SK-N-MC (cell line): ENCODE measurements at places on chromosomes 3 and 15.

DNA sequence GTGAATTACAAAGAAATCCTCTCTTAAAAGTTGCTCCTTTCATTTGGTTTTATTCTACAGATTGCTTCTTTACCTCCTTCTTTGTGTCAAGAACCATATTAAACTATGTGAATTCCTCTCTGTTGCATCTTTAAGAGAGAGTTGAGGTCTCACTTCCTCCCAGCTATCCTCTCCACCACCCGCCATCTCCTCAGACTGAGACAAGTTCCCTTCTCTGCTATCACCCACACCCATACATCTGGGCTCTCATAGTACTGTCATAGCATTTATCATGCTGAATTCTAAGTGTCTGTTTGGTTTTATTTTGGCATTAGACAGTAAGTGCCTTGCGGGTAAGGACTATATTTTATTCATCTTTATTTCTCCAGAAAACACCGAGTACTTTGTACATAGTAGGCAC lies 54.2 kb downstream of the B3GALNT1 start:
- no peak for DNase-seq

DNA sequence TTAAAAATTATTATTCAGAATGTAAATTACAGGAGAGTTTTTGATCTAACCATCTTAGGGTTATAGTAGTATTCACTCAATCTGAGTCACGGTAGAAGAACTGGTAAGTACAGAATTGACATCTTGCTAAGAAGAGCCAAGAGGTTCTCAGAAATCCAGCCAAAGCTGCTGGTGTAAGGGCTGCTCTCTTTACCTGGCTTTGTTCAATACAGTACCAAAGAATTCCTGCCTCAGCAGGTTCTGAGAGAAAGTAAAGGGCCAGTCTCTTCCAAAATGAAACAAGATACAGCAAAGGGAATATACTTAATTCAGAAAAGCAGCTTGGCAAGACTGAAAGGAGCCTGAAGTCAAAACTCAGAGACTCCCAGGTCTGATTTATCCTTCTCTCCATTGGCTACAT lies 193.1 kb downstream of the TNIK start:
- no peak for DNase-seq

DNA sequence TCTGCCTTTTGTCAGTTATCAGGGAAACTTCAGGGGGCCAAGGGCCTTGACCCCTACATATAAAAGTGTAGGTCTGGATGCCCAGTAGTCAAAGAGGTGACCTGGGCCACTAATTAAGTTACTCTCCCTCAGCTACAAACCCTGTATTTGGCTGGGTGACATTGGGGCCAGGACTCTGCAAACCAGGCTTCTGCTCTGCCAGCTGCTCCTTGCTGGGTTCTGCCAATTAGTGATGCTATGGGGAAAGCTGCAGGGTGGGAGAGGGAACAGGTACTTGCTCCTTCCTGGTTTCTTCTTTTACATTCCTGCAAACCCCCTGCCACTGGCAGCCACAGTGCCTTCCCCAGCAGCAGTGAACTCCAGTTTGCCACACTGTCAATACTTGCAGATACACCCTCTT lies 179.2 kb downstream of the CADPS start:
- DNase-seq = no peak

DNA sequence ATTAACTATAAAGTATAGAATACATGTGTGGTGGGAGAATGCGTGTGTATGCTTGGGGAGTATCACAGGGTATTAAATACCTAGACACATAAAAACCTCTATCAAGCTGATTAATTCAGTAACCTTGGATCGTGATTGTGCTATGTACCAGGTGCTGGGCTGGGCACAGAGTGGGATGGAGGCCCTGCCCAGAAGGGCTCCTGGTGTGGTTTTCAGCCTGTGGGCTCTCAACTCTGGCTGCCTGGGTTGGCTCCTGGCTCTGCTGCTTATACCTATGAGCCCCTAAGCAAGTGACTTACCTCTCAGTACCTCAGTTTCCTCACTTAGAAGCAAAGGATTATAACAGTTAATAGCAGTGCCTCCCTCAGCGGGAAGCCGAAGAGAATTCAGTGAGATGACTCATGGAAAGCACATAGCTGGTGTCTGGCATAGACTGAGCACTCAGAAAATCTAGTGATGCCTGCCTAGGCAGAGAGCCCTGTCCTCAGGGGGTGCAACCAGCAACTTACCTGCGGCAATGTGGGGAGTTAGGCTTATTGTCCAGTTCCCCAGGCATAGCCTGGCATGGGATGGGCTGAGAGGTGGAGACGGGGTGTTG lies 90.6 kb upstream of the MYZAP start:
- DNase-seq = no peak

DNA sequence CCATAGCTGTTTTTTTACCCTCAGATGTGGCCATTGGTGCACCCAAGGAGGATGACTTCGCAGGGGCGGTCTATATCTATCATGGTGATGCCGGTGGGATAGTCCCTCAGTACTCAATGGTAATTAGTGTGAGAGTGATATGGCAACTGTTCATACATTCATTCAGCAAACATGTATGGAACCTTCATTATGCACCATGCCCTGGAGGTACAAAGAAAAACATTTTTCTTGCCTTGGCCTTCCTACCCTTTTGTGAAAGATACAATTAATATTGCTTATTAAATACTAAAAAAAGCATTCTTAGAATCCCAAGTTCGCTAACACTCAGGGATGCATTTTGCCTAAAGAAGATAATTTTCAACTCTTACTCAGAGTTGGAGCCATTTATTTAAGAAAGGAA lies 342.4 kb upstream of the CTDSPL start:
- DNase-seq = no peak

GRCh38 chr3:124163689-124164088 lies 171.8 kb upstream of the ROPN1 start:
- no peak for DNase-seq

- DNase-seq = no peak
Measured at GRCh38 chr15:85024509-85025336, 43.1 kb downstream of the PDE8A start.

DNA sequence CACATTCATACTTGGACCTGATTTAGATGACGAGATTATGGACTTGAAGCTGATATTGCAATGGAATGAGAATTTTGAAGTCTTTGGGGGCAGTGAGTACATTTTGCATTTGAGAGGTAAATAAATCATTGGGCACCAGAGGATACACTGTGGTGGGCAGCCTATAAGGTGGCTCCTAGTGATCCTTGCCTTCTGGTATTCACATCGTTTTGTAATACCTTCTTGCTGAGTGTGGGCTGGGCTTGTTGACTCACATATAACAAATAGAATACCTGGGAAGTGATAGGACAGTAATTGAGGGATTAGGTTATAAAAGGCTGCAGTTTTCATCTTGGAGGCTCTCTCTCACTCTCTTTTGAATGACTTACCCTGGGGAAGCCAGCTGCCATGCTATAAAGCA lies 605.5 kb upstream of the KCNMB2 start:
- no peak for DNase-seq

DNA sequence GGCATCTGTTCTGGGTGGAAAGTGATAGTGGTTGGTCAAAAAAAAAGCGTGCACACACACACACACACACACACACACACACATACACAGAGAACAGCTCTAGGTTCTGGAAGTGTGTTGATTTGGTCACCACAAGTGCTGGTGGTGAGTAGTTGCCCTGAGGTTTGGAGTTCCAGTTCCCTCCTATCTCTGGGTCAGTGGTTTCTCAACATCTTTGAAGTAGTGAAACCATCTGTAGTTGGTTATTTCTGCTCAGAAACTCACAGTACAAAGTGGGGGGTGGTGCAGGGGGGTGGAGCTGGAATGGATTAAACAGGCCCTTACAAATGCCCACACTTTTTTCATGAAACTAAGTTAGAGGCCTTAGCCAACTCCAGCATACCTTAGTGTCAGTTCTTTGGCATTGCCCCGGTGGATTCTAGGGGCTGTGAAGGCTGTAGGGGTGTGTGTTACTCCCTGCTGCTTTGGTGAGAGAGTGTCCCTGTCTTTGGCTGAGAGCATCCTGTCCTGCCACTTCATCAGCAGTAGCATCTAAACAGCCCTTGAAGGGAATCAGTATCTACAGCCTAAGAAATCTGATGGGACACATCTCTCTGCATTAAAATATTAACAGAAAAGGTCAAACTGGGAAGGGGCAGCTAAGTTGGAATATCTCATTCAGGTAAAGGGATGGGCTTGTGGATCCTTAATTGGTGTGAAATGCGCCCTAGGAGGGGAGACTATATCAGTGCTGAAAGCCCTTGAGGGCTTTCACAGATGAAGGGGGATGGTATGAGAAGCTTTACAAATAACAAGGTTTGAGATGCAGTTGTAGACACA lies 20.6 kb downstream of the SMAD3 start:
- DNase-seq = no peak

- DNase-seq = no peak
Measured at GRCh38 chr3:87437765-87438164, 161.4 kb upstream of the POU1F1 start.

DNA sequence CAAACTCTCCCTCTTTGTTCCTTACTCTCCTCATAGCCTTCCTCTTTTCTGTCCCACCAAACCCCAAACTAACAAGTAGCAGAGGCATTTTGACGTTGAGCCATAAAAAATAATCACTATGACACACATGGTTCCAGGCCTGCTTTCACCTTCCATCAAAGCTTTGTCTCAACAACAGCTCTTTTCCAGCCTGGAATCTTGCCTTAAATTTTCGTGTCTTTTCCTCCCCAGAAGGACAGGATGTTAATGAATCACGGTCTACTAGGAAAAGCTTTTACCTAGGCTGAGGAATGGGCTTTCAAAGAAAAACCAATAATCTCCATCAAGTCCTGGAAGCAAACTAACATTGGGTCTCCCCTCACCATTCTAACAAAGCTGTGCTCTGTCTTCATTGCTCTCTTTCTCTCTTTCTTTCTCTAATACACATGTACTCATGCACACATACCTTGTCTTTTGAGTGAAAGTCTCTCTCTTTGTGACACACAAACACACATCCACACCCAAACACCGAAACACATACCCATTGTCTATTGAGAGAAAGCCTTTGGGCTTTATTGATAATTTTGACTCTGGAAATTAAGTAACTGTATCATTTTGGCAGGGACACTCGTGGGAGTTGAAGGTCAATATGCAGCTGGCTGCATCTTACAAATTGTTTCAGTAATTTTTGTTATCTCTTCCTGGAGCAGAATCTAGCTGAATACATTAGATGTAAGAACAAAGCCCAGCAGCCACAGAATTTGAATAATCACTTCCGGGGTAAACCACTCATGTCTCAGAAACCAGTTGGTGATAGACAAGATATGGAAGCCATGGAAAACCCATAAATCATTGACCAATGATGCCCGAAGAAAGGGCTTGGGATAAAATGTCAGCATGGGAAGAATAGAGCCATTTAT lies 107.4 kb upstream of the SLC4A7 start:
- no peak for DNase-seq

DNA sequence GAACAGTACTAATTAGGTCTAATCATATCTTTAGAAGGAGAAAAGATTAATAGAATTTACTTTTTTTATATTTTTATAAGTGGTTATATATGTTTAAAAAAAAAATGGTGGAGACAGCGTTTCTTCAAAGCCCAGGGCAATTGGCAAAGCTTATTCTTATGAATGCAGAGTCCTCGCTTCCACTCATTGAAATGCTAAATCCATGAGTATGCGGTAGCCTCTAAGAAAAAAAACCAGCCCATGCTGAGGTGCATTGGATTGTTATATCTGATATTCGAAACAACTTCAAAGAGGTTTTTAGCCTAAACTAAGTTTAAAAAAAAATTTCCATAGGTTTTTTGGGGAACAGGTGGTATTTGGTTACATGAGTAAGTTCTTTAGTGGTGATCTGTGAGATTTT lies 142.8 kb downstream of the GOLIM4 start:
- DNase-seq = no peak

GRCh38 chr3:193620057-193620456 lies 27.0 kb downstream of the OPA1 start:
- no peak for DNase-seq

DNA sequence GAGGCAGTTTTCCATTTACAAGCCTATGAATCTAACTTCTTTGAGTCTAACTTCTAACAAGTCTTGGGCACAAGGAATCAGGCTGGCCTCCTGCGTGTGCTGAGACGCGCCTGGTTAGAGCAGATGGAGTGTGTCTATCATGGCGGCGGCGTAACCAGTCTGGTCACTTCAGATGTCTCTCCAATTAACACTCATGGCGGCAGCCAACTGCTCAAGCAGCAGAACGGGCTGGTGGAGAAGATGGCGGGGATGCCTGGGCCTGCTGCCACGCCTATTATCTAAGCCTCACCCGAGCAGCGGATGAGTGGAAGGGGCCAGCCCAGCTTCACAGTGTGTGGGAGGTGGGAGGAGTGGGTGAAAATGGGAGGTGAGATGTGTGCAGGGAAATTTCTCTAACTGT lies 246.4 kb upstream of the TPRG1 start:
- DNase-seq = no peak

DNA sequence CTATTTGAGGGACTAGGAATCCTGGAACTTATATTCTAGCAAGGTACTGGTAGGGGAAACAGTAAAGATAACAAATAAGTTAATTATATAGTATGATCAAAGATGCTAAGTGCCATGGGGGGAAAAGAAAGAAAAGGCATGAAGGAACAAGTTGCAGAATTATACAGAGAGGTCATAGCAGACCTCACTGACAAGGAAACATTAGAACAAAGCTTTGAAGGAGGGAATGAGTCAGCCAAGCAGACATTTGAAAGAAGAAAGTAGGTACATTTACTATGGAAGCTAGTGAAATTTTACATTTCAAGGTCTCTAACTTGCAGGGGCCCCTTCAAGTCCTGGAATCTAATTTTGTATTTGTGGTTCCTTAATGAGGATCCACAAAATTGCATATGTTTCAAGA lies 57.2 kb upstream of the TIPARP start:
- no peak for DNase-seq

- no peak for DNase-seq
Measured at GRCh38 chr3:154976072-154976983, 103.8 kb upstream of the MME start.

DNA sequence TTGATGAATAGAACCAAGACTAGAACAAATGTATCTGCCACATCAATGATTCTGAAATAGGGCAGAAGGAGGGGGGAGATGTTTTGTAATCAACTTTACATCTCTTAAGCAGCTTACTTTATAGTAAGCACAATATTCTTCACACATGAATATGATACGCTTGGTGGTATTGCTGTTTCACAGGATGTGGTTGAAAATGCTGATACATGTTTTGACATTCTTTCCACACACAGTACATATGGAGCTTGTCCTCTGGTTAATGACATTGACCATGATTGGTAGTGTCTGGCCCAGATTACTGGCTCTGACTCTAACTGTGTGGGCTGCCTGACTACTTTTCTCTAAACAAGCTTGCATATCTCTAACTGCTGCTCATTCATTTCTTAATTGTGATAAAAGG lies 168.9 kb downstream of the KLHL25 start:
- DNase-seq = no peak

GRCh38 chr3:5579139-5579602 lies 391.7 kb downstream of the EDEM1 start:
- DNase-seq = no peak

GRCh38 chr3:4722103-4722502 lies 229.0 kb downstream of the ITPR1 start:
- no peak for DNase-seq

- DNase-seq = no peak
Measured at GRCh38 chr3:150062492-150062891, 91.8 kb upstream of the PFN2 start.

- no peak for DNase-seq
Measured at GRCh38 chr3:99626417-99626788, 12.0 kb upstream of the COL8A1 start.

GRCh38 chr3:25107918-25108617 lies 320.0 kb upstream of the RARB start:
- DNase-seq = no peak

- no peak for DNase-seq
Measured at GRCh38 chr3:140050396-140050795, 115.4 kb downstream of the CLSTN2 start.
